Right renal pelvis (tissue), 4 donors: ENCODE measurements at places on chromosomes 7 and 10.

DNA sequence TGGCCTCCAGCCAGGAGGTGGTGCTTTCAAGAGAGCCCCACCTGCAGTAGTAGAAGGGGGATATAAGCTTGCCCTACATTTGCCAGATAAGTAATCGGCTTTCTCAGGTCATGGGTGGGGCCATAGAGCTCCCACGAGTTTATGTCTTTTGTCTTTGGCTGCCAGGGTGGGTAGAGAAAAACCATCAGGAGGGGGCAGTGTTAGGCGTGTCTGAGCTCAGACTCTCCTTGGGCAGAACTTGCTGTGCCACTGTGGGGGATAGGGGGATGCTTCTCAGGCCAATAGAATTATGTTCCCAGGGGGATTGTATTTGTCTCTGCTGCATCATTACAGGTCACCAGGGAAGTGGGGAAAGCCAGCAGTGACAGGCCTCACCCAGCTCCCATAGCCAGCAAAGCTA, 12.3 kb upstream of the MRPS33 start:
- no peak for DNase-seq

GRCh38 chr10:27527666-27528295, 23.7 kb downstream of the RAB18 start:
- DNase-seq: no peak

GRCh38 chr7:17289074-17289645, 9.3 kb upstream of the AHR start:
- DNase-seq: no peak

- DNase-seq: no peak
Observed at GRCh38 chr7:13198727-13199126, 511.3 kb downstream of the ARL4A start.

GRCh38 chr7:1854866-1855724, 185.0 kb downstream of the ELFN1 start:
- no peak for DNase-seq

DNA sequence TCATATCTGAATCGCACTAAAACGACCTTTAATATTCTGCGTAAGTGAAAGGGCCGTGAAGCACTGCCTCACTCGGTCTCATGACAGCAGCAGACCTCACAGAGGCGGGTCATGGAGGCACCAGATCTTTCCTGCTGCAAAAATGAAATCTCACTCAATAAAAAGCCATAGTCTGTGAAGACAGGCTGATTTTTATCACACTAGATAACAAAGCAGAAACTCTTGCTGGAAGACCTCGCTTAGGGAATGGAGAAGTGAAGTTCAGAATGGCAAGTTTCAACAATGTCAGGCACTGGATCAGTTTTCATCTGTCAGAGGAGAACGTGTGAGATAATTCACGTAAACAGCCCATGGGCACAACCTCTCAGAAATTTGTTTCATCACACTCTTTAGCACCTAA, 8.0 kb downstream of the SEPHS1 start:
- DNase-seq: no peak

GRCh38 chr7:55537458-55537990, 34.8 kb downstream of the VOPP1 start:
- DNase-seq: no peak

GRCh38 chr10:71357792-71358265, 38.8 kb downstream of the SLC29A3 start:
- DNase-seq: no peak
